ENCODE measurements at places on chromosomes 12 and 14.

DNA sequence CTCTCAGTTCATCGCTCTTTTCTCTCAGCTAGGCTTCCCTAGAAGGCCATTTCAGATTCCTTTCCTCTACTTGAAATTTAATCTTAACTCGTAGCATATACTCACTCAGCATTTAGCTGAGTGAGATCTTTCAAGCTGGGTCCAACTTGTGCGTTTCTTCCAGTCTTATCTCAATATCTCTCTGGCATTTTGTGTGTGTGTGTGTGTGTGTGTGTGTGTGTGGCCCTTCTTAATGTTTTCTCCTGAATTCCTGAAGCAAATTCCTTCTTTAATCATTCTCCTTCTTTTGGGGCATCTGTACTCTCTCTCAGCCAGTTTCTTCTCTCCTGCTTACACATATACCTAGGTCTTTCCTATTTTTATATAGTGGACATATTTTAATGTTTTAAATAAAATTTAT, 129.1 kb downstream of the KITLG start:
- DNase-seq, result no peak

DNA sequence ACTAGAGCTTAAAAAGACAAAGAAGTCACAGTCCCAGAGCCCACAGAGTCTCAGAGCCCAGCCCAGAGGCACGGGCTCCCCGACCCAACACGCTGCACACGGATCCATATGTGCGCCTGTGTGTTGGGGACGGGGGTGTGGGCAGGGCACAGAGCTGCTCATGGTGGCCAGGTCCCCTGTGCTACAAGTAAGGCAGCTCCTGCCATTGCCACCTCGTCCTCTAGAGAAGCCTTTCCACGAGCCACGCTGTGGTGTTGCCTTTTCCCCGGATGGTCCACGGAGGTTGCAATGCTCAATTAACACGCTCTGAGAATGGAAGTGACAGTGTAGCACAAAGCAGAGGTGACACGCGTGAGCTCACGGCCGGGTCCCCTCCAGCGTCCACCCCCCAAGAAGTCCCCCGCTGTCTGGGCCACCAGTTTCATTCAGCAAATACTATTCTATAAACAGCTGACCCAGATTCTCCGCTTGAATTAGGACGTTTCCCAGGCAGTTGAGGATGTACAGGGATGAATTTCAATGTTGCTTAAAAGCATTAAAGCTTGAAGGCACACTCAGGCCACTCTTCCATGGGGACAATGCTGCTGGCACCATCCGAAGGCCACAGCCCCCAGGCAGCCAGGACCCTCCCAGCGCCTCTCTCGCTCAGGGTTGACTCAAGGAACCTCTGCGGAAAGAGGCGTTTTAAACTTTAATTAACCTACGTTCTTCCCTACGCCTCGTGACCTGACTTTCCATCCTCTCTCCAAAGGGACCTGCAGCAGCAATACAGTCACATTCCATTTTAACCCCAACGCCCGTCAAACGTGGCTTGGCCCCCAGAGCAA, 22.7 kb upstream of the EIF5 start:
- no peak for DNase-seq

GRCh38 chr14:88765130-88765529, 27.6 kb downstream of the EML5 start:
- DNase-seq, result no peak

DNA sequence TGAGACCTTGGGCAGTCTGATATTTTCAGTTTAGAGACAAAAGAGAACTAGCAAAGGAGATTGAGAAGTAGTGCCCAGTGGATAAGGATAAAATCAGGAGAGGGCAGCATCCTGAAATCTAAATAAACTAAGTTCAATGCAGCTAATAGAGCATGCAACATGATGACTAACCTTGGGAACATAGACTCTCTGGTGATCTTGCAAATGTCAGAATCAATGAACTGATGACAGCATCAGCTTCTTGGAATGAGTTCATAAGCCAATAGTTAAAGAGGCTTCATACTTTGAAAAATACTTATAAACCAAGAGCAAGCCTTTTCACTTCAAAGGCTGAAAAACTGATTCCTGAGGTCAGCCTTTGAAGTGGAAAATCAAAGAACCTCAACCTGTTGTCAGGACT, 8.2 kb downstream of the TAS2R19 start:
- no peak for DNase-seq

GRCh38 chr12:97597031-97597751, 134.6 kb downstream of the RMST start:
- DNase-seq, result no peak

GRCh38 chr12:15662303-15662980, 126.7 kb downstream of the EPS8 start:
- no peak for DNase-seq

- no peak for DNase-seq
Measured at GRCh38 chr12:127308148-127308547, 958.8 kb upstream of the TMEM132C start.

DNA sequence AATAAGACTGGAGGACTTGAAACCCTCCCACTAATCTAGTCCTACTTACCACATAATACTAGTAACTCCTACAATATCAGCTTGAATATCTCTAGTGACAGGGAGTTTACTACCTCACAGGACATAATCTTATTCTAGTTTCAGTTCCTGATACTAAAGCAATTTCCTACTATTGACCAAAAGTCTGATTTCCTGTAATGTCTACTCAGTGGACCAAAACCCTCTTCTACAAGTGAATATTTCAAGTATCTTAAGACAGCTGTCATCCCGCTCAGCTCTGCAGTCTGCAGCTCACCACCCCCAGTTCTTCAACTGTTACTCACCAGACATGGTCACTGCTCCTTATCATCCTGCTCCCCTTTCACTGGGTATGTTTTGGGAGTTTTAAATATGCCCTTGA, 70.8 kb upstream of the TMCC3 start:
- DNase-seq, result no peak

DNA sequence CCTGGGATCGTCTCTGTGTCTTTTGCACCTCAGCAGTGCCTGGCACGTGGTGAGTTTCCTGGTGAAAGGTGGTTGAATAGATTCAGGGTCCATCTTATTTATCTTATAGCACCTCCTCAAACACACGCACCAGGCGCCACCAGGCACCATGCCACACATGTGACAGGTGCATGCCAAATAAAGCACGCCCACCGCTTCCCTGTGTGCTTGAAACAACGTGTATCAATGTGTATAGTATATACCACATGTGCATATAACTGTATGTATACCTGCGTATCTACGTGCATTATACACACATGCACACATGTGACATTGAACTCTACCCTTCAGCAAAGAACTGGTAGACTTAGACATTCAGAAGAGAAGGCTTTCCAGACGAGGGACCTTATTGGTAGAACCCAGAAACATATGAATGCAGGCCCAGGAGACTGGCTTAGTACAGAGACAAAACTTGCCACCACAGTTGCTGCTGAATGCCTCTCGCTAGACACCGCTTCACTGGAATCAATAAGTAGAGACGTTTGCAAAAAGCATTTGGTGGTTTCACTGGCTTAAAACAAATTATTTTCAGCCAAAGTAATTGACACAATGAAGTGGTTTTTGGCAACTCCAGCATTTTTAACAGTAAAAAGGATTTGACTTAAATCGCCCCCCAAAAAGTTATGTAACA, 10.0 kb downstream of the EML1 start:
- no peak for DNase-seq

GRCh38 chr12:31890295-31891285, 68.6 kb upstream of the RESF1 start:
- DNase-seq, result no peak

- DNase-seq, result no peak
Measured at GRCh38 chr12:1528791-1529190, 65.6 kb downstream of the FBXL14 start.

DNA sequence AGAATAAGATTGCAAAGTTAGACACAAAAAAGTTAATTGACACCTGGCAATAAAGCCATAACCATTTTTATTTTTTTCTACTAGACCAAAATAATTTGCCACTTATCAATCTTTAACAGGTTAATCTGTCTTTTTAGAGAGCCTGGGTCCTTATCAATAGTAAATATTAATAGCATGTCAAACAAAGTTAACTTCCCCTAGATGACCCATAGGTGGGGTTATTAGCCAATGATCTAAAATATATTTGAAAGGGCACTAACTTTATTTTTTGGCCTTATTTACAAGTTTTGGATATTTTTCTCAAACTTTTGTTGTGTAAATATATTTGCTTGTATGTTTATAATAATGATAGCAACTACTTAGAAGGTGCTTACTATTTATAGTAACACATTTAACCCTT, 3.9 kb downstream of the ANKRD33 start:
- no peak for DNase-seq

GRCh38 chr12:22396253-22396652, 61.7 kb upstream of the ST8SIA1 start:
- DNase-seq, result no peak

- DNase-seq, result no peak
Measured at GRCh38 chr14:21652209-21652808, 1.3 kb upstream of the OR4E2 start.

- DNase-seq, result no peak
Measured at GRCh38 chr12:12087693-12088034, 16.9 kb downstream of the BCL2L14 start.

DNA sequence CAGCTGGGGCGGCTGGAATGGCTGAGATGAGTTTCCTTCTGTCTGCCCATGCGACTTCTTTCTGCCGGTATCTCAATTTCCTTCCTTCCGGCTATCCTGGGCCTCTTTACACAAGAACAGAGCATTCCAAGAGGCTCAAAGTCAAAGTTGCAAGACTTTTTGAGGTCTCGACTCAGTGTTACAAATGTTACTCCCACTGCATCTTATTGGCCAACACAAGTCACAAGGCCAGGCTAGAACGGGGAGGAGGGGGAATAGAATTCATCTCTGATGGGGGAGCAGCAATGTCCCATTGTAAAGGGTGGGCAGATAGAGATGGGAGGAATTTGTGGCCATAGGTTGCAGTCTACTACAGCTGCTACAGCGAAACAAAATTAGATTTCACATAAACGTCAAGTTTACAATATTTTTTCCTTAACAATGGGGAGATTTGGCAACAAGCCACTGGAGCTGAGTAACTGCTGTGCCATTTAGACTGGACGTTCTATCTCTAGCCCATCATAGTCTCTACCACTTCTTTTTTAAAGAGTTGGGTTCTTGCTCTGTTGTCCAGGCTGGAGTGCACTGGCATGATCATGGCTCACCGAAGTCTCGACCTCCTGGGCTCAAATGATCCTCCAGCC, 9.5 kb upstream of the NYNRIN start:
- no peak for DNase-seq

DNA sequence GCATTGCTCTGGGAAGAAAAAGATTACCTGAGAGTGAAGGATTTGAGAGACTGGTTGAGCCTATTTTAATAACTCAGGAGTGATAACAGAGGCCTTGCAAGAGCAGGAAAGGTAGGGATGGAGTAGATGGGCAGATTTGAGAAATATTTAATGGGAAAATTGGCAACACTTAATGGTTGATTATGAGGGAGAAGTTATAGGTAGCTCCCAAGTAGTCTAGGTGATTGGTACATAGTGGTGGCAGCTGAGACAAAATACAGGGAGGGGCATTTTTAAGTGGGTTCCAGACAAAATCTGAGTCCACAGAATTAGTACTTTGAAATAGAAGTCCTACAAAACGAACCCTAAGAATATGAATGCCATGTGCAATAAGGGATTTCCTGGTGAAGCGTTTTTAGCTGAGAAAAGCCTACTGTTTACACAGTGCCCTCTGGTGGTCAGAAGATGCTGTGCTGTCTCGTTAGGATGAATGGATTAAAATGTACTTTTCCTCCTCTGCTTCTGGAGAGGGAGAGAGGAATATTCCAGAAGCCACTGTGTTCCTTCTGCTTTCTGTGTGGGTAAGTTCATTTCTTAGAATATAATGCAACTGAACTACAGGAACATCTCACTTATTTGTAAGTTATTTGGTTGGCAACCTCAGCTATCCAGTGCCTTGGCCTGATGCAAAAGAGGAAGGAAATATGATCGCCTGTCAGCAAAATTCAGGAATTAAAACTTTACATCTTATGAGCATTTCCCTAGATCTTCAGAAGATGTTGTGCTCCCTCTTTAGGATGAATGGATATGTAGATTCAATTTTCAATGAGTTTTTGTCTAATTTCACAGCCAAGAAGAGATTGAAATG, 6.5 kb downstream of the ZBTB1 start:
- peak; percentile 46 for DNase-seq

- DNase-seq, result no peak
Measured at GRCh38 chr14:100419856-100420255, 96.7 kb downstream of the SLC25A47 start.

DNA sequence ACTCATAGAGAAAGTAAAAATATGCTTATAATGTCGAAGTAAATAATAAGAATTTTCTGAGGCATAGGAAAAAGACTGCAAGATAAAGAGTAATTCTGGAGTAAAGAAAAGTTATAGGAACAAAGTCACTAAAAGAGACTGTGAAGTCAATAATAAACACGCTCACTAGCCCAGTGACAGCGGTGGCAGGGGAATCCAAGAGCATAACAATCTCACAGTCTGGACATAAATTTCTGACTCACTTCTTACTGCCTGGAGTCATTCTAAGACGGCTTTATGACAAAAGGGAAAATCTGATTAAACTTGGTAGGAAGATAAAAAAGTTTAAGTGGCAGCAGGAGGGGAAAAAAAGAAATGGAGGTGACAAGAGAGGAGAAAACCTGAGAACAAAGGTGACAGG, 56.4 kb upstream of the GRIP1 start:
- DNase-seq, result no peak

- DNase-seq, result no peak
Measured at GRCh38 chr14:92506231-92506630, 7.3 kb upstream of the RIN3 start.

- DNase-seq, result no peak
Measured at GRCh38 chr12:111411185-111411764, 5.6 kb downstream of the SH2B3 start.

- no peak for DNase-seq
Measured at GRCh38 chr14:38255408-38255672, 553 bp downstream of the CLEC14A start.

- no peak for DNase-seq
Measured at GRCh38 chr12:57576613-57577160, 14.3 kb upstream of the PIP4K2C start.

All from left renal pelvis (tissue), 4 donors.